ENCODE measurements at places on chromosomes 1 and 21. TPM values are rescaled to one million over a fixed set of nuclear protein-coding genes. Genes with fewer than 3 reads are reported as not detected.

DNA sequence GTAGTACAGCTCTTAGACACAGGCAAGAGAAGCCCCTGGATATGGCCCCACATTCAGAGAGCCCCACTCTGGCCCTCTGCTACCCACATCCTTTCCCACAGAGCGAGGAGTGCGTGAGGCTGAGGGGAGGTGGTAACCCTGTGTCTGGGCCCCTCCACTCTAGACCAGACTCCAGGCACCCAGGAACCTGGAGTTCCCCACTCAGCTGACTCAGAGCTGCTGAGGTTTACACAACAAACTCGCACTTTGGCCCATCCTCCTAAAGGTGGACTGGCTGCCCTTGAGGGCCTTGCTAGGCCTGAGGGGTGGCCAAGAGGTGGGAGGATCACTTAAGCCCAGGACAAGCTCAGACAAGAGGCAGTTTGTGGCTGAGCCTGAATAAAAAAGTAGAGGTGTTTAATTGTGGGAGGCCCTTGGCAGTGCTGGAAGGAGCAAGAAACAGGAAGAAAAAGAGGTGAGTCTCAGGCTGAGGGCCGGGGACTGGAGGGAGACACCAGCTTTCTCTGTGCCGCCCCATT is 10.7 kb downstream of the MR1 start:
- no peaks in the 10 kb centered on the region for H3K27me3 ChIP-seq
- no peak for DNase-seq
- no peak overlapping the region for H3K27ac ChIP-seq
- H3K36me3 ChIP-seq, result no peaks in the 10 kb centered on the region

VAV3 gene
- total RNA-seq, result 8.8 TPM

DNA sequence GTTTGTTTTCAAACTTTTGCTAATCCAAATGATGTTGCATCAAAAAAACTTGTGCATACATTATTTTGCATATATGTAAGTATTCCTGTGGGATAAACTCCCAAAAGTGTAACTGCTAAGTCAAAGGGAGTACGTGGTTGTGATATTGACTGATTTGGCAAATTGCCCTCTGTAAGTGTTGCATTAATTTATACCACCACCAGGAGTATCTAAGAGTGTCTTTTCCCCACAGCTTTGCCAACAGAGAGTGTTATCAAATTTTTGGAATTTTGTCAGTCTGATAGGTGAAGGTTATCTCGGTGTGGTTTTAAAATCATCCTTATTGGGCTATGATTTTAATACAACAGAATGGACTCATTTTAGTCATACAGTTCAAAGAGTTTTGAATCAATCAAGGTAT is 30.1 kb upstream of the PARP1 start:
- no peak overlapping the region for H3K27ac ChIP-seq
- H3K36me3 ChIP-seq, result no peaks in the 10 kb centered on the region
- H3K4me1 ChIP-seq, result no peaks in the 10 kb centered on the region
- no peak overlapping the region for H3K4me3 ChIP-seq
- H3K27me3 ChIP-seq, result no peaks in the 10 kb centered on the region

ZNF648 gene
- not detected for total RNA-seq

CAPZA1 gene
- 109 TPM for total RNA-seq

PRRX1 gene
- 159 TPM for total RNA-seq

DNA sequence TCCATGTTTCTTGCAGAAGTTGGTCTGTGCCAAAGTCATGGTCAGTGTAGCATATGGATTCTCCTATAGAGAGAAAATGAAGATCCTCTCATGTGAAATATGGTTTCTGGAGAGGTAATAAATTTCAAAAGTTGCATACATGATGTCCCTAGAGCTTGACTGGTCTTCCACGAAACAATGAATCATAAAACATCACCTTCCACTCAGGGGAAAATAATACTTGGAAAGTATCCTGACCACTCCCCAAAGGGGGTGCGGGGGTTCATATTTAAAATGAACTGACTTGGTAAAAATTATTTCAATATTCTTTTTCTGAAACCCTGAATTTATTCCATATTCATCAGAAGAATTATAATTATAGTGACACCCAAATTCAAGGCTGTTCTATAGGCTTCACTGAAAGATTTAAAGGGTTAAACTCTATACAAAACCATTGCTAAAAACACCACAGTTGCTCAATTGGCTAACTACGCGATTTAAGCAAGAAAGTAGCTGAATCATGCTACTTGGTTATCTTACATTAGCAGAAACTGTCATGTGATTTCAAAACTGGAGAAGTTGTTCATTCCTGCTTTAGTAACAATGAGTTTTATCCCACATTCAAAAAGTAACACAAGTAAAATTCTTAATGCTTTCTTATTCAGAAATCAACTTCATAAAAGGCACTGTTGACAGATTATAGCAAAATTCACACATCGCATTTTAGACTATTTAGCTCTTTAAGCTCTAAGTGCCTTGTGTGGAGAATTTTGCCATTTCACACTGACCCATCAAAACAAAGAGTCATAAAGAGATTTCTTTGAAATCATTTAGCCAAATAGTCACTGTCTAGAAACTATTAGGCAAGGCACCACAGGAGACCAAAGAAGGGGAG is 5.3 kb downstream of the CREG1 start:
- no peak overlapping the region for H3K4me3 ChIP-seq
- no peak overlapping the region for H3K27ac ChIP-seq
- H3K4me1 ChIP-seq, result no peaks in the 10 kb centered on the region
- H3K36me3 ChIP-seq, result peaks cover 4% of the 10 kb centered on the region
- H3K27me3 ChIP-seq, result no peaks in the 10 kb centered on the region

DNA sequence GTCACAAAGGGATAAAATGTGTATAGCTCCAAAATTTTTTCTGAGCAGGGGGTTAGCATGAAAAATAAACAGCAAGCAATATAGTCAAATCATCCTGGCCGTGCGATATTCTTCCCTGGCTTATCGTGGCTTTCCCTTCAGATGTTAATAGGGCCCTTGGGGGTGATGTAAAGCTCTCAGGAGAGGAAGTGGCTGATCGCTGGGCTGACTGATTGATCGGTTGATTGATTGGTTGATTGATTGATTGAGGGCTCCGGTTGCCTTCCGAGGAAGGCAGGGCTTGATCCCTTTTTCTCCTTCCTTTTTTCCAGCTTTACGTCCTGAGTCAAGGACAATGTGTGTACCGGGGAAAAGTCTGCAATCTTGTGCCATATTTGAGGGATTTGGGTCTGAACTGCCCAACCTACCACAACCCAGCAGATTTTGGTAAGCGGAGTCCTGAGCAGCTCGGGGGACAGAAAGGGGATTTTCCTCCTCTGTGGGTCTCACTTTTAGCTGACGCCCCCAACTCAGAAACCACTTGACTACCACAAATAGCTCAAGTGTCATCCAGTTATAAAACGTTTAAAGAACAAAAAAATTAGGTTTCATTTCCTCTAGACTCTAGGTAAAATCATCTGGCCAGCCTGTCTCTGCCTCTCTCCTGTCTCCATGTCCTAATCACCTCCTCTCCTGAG is 29.5 kb downstream of the TFF3 start:
- no peaks in the 10 kb centered on the region for H3K27me3 ChIP-seq
- no peak overlapping the region for H3K4me3 ChIP-seq
- H3K27ac ChIP-seq, result no peak overlapping the region
- DNase-seq, result no peak
- no peaks in the 10 kb centered on the region for H3K36me3 ChIP-seq

MAP1LC3C gene
- 0.63 TPM for total RNA-seq

DEPDC1 gene
- not detected for total RNA-seq

DNA sequence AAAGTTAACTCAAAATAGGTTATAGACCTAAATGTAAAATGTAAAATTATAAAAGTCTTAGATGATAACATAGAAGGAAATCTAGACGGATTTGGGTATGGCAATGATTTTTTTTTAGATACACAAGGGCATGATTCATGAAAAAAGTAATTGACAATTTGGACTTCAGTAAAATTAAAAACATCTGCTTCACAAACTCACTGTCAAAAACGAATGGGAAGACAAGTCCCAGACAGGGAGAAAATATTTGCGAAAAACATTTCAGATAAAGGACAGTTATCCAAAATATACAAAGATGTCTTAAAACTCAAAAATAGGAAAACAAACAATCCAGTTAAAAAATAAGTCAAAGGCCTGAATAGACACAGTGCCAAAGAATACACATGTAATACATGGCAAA is 9.7 kb upstream of the PTGS2 start:
- no peaks in the 10 kb centered on the region for H3K27me3 ChIP-seq
- H3K27ac ChIP-seq, result no peak overlapping the region
- no peak overlapping the region for H3K4me3 ChIP-seq

- DNase-seq, result no peak
- H3K4me1 ChIP-seq, result no peaks in the 10 kb centered on the region
- H3K27me3 ChIP-seq, result no peaks in the 10 kb centered on the region
These were observed 1.2 kb downstream of the KCTD3 start for GRCh38 chr1:215568299-215568692.

GRCh38 chr1:168304865-168305264 is 24.2 kb downstream of the TBX19 start:
- H3K27me3 ChIP-seq, result no peaks in the 10 kb centered on the region
- DNase-seq, result no peak
- H3K4me3 ChIP-seq, result no peak overlapping the region
- H3K36me3 ChIP-seq, result peaks cover 6% of the 10 kb centered on the region

SELL gene
- total RNA-seq, result 10.3 TPM

GRCh38 chr1:223466151-223466550 is 72.9 kb downstream of the CCDC185 start:
- no peak overlapping the region for H3K4me3 ChIP-seq
- DNase-seq, result no peak
- H3K36me3 ChIP-seq, result no peaks in the 10 kb centered on the region
- no peak overlapping the region for H3K27ac ChIP-seq
- H3K27me3 ChIP-seq, result no peaks in the 10 kb centered on the region
- H3K4me1 ChIP-seq, result no peaks in the 10 kb centered on the region

DNA sequence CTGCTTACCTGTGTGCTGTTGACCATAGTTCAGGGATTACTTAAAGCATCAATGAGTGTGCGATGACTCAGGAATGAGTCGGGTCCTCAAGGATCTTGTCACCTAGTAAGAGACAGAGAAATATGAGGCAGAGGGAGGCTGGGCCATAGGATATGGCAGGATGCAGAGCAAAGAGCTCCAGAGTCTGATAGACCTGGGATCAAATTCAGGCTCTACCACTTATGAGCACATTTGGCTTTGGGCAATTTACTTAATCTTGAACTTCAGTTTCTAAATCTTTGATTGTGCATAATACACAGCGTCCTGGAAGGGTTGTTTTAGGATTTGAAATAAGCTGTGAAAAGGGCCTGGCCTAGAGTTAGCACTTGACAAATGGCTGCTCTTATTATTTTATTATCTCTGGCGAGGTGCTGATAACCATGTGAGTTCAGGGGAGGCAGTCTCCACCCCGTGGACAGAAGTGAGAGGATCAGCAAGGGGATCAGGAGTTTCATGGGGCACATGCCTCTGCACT is 94.5 kb downstream of the ROR1 start:
- H3K36me3 ChIP-seq, result no peaks in the 10 kb centered on the region
- DNase-seq, result no peak
- no peak overlapping the region for H3K27ac ChIP-seq
- H3K4me1 ChIP-seq, result peaks cover 5% of the 10 kb centered on the region
- no peaks in the 10 kb centered on the region for H3K27me3 ChIP-seq

DNA sequence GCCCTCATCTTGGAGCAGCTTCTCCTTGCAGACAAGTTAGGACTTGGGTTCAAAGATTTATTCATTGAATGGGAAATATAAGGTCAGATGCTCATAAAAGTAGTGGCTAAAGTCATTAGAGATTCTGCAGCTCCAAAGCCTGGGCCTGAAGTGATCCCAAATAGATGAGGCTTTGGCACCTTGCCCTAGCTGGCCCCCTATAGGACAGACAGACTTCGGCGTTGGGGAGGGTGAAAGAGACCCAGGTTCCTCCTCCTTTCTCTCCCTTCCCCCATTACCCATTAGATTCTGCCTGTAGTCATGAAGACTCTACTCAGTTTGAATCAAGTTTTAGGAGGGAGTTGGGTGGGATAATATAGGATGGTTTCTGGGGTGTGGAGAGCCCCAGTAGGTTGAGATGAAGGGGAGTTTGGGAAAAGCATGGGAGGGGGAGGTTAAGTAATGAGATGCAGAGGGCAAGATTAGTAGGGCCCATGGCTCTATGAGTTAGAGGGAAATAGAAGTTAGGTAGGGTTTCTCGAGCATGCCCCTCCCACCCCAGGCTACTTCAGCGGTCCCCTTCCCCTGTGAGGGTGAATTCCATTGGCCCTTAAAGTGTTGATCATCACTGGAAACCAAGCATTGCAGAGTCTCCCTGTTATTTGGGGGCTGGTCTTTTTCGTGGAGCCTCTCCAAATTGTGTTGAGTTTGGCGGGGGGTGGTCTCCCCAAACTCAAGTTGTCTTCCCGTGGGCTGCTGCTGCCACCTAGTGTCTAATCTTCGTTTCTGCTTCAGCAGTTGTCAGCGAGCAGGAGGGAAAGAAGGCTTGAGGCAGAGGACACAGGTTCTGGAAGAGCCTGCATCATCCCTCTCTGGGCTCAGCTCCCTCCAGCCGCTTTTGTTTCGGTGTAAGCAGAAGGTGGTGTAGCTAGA is 2.1 kb upstream of the AHDC1 start:
- H3K4me1 ChIP-seq, result no peaks in the 10 kb centered on the region
- no peaks in the 10 kb centered on the region for H3K27me3 ChIP-seq
- H3K27ac ChIP-seq, result no peak overlapping the region
- DNase-seq, result no peak
- no peaks in the 10 kb centered on the region for H3K36me3 ChIP-seq
